Hepatic stellate cell (primary cell): ENCODE measurements at places on chromosomes 3 and 15.

GRCh38 chr15:33007303-33007855 lies 187.1 kb downstream of the FMN1 start:
- peak; percentile 31 for DNase-seq

DNA sequence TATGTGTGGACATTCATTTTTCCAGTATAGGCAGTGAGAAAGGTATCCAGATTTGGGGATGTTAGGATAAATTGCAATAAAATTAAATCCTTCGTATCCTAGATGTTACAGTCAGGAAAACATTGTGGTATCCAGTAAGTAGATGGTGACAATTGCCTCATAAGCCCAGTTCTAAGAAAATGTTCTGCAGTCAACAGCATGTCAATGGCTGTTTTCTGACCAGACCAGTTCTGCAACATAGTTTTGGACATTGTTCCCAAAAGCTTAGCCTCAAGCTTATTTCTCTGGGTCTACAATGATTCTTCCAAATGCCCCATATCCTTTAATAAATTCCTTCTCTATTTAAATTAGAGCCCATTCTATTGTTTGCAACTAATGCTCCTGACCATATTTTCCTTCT lies 480.7 kb downstream of the FHIT start:
- no peak for DNase-seq

DNA sequence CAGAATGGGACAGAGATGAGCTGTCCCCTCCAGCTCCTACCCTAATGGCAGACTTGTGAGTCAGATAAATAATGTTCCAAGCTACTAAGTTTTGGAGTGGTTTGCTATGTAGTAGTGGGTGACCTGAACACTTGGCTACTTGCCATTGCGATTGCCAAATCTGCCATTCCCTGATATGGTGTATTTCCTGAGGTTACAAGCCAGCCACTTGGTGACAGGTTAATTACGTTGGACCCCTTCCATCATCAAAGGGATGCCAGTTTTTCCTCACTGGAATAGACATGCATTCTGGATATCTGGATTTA lies 33.6 kb downstream of the MORF4L1 start:
- peak; percentile 72 for DNase-seq

- DNase-seq = no peak
Observed at GRCh38 chr3:47865192-47865591, 62.3 kb downstream of the DHX30 start.

- DNase-seq = peak; percentile 32
Observed at GRCh38 chr15:67253549-67254237, 768 bp downstream of the AAGAB start.

- DNase-seq = peak; percentile 92
Observed at GRCh38 chr15:75620841-75621391, 4.6 kb downstream of the SNUPN start.

GRCh38 chr3:153762411-153763235 lies 358.6 kb upstream of the ARHGEF26 start:
- no peak for DNase-seq

DNA sequence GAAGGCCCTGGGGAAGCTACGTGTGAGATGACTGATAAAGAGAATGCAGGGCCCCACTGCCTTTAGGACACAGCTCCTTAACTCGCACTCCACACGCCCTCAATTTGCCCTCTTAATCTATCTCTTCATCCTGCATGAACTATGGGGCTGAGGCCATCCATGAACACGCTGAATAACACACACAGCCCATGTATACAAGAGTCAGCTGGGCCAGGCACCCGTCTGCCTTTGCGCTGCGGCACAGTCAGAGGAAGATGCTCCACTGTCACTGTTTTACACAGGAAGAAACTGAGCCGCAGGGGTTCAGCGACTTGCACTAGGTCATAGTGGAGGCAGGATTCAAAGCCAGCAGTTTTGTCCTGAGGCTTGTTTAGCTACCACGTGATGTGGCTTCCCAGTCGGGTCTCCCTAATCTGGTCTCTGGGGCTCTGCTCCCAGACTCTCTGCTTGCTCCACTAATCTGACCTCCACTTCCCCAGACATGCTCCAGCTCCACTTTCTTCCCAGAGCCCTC lies 43.9 kb downstream of the TLE3 start:
- no peak for DNase-seq

GRCh38 chr3:13567684-13568514 lies 19.0 kb downstream of the FBLN2 start:
- DNase-seq = no peak

DNA sequence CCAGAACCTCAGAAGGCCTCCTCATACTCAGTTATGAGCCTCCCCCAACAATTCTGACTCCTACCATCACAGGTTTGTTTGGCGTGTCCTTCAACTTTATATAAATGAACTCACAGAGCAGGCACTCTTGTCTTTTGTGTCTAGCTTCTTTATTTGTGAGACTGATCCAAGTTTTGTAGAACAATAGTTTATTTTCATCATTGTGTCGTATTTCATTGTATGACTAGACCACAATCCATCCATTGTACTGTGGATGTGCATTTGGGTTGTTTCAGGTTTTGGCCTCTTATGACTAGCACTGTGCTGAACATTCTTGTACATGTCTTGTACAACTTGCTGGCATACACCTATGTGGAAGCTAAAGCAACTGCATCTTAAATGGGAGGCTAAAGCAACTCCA lies 292.8 kb upstream of the LYSMD4 start:
- DNase-seq = no peak

DNA sequence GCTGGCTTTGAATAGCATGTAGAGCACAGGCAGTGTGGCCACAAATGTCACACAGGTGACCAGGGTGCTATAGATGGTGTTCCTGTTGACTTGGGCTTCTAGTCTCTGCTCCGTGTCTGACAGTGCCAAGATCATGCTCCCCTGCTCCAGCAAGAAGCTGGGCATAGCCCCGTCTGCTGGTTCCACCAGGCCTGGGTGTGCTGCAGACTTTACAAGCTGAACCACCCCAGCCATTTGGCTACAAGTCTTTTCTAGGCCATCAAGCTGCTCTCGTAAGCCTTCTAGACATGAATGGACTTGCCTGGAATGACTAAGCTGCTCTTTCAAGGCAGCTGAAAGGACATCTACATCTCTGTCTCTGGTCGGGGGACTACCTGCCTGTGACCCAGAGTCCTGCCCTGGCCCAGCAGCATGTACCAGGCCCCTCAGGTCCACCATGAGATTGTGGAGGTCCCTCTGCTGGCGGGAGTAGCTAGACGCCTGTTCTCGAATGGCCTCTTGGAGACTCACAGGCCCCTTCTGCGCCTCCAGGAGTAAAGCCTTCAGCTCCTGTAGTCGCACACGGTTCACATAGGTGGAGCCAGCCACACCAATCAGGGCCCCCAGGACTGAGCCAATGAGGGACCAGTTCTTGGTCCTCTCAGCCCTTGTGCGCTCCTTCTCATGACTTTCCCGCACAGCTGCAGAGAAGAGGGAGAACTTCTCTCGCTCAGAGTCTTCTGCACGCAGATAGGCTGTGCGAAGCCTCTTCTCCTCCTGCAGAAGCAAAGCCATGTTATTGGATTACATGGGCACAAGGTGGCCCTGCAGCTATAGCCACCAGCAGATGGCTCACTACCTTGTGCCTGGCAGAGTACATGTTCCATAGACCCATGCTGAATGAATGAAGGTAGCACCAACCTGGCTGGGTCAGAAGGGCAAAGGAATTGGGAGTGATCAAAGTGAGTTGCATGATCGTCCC lies 2.8 kb upstream of the PLXNB1 start:
- DNase-seq = no peak

GRCh38 chr15:62453375-62453774 lies 288.3 kb upstream of the C2CD4B start:
- no peak for DNase-seq

DNA sequence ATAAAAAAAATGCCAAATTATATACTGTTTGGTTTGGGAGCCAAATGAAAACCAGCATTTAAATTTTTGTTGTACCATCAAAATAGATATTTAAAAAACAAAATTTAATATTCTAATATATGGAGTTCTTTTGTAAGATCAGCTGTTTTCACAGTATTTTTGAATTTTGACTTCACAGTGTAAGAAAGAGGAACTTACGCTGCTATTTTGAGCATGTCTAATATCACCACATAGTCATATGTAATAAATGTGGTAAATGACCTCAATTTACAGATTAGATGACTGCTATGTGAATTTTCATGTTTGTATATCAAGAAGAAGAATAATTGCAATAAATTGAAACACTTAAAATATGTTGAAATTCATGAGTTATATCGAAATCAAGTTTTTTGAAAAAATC lies 189.6 kb downstream of the ARRDC4 start:
- no peak for DNase-seq

DNA sequence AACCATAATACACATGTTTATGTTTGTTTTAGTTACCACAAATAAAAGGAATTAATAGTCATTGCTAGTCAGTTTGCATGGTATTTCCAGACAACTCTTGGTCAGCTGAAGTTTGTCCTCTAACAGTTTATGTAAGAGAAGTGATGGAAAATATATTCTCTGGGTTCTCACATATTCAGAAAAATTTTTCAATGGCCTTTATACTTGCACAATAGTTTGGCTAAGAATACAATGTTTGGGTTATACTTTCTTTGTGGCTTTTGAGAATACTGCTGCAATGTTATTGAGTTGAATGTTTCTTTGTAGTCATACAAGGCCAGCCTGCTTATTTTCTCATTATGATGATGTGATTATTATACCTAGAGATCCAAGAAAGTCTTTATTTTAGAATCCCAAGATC lies 133.9 kb downstream of the RAP2B start:
- no peak for DNase-seq

DNA sequence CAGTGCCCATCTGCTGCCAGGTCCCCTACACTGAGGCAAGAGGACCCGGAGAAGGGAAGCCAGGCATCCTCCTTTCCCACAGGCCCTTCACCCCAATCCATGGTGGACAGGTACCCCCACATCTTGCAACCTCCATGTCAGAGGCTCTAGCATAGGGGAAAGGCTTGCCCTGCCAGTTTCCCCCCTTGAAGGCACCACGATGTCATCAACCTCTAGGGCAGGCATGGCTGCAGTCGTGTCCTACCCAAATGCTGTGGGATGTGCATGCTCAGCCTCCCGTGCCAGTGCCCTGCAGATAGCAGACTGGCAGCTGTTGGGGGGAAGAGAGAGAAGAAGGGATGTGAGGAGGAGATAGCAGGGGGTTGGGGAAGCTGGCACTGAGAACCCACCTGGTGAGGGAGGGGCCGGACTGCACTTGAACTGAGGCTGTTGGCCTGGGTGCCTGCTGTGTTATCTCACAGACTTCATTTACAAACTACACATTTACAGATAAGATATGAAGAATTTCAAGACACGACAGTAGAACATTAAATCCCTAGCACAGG lies 197.5 kb downstream of the ADAMTS9 start:
- DNase-seq = no peak

DNA sequence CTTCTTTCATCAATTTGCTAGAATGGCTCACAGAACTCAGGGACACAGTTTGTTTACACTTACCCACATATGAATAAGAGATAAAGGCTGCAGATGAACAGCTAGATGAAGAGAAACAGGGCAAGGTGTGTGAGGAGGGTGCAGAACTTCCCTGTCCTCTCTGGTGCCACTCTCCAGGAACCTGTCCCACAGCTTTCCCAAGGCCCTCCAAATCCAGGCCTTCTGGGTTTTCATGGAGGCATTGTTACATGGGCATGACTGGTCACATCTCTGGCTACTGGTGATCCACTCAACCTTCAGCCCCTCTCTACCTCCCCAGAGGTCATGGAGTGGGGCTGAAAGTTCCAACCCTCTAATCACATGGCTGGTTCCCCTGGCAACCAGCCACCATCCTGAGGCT lies 73.6 kb downstream of the ITGB5 start:
- DNase-seq = no peak

- DNase-seq = no peak
Observed at GRCh38 chr3:178345944-178346343, 190.3 kb upstream of the KCNMB2 start.

DNA sequence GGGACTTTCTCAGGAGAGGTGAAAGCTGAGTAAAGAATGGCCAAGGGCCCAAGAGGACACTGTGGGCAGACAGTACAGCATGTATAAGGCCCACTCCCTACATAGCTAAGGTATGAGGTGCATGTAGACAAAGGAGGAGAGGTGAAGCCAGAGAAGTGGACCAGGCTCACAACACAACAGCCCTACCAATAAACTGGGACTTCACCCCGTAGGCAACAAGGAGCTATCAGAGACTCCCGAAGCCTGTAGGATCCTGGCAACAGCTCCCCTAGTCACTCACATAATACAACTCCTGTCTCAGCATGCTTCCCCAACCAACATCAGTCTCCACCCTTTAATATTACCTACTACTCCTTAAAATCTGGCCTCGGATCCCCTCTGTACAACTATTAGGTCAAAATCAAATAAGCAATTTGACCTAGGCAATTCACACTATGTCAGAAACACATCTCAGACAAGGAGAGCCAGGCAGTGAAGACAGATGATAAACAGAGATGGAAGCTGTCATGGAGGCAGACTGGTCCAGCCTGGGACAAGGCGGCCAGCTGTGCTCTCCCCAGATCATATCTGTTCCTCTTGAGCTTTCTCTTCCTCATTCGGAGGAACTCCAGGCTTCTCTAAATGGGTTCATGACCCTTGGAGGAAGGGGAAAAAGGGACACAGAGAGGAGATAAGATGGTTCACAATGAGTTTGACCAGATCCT lies 1.4 kb downstream of the XXYLT1 start:
- no peak for DNase-seq

- DNase-seq = no peak
Observed at GRCh38 chr3:150265305-150265704, 142.8 kb upstream of the TSC22D2 start.

GRCh38 chr3:119099785-119100184 lies 46.2 kb upstream of the TEX55 start:
- no peak for DNase-seq

GRCh38 chr3:33426068-33426467 lies 14.1 kb downstream of the UBP1 start:
- no peak for DNase-seq

GRCh38 chr3:23161896-23162570 lies 41.1 kb upstream of the UBE2E2 start:
- DNase-seq = no peak

GRCh38 chr3:155871746-155872158 lies 1.3 kb downstream of the GMPS start:
- DNase-seq = peak; percentile 39

GRCh38 chr15:77533578-77534430 lies 98.9 kb downstream of the LINGO1 start:
- DNase-seq = no peak
